ENCODE measurements at places on chromosomes 3 and 15.

DNA sequence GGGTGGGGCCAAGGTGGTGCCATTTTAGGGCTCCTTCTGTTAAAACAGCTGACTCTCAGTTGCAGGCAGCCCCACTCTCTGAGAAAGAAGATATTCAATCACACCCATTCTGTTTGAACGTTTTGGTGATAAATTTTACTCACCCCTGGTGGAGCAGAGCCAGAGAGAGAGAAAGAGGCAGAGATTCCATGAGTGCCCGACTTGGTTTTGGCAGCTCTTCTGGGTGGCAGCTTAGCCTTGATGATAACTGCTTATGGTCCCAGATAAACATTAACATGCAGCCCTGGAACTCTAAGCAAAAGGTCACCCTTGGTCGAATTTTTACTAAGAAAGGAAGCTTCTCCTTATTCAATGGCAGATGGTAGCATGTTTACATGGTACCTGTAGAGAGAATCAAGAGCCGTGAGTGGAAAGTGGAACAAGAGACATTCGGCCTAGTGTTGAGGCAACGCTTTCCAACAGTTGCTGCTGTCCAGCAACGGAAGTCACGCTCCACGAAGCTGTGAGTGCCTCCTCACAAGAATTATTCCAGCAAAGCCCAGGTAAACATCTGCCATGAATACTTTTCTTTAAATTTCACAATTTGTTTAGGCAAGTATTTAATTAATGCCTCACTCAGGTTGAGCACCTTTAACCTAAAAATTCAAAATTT is 530.6 kb upstream of the ROBO2 start:
- no peak for DNase-seq

- no peak for DNase-seq
These were observed 30.1 kb downstream of the APPL1 start for GRCh38 chr3:57257678-57258077.

DNA sequence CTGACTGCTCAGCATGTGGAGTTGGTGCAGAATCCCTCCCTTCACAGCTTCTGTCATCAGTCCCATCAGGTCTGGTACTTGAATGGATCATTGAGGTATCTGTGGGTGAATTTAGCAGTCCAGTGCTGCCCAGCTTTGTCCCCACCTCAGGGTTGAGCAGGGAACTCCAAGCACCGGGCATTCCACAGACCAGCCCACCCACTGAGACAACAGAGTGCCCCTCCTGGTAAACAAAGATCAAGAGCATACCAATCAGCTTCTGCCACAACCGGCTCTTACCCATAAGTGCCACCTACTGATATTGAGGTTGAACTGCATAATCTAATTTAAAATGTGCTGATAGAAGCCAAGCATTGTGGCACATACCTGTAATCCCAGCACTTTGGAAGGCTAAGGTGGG is 57.1 kb upstream of the FXR1 start:
- no peak for DNase-seq

GRCh38 chr15:79779746-79780145 is 117.1 kb downstream of the MTHFS start:
- DNase-seq: no peak

GRCh38 chr3:112778353-112778948 is 68.2 kb downstream of the CD200R1L start:
- no peak for DNase-seq

GRCh38 chr15:33159726-33160453 is 34.6 kb downstream of the FMN1 start:
- DNase-seq: no peak

GRCh38 chr3:172919297-172919683 is 168.8 kb downstream of the ECT2 start:
- DNase-seq: no peak

DNA sequence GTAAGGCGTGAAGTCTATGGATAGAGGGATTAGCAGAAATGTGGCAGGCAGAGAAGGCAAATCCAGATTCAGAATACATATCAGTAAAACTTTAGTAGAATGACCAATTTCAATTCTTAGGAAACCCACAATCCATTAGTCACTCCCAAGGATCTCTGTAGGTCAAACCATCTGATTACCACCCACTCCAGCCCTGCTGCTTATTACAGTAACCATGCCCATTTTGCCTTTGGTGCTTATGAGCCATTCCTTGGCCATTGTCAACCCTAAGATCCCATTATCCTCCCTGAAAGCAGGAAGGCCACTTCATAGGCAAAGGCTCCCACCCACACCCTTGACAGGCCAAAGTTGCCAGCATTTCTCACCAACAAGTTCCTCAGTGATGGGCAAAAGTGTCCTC is 5.1 kb upstream of the KLHL40 start:
- DNase-seq: no peak

GRCh38 chr15:53535886-53536285 is 223.6 kb downstream of the WDR72 start:
- DNase-seq: no peak

- no peak for DNase-seq
These were observed 793 bp downstream of the APOD start for GRCh38 chr3:195582947-195583346.

Measured in stimulated activated CD8-positive, alpha-beta memory T cell treated with anti-CD3 and anti-CD28 coated beads, Interleukin-2, amount 100 ng/mL, for 1 hour (primary cell).